Germinal center (tissue), 1 donor: ENCODE measurements at places on chromosomes 4 and X.

DNA sequence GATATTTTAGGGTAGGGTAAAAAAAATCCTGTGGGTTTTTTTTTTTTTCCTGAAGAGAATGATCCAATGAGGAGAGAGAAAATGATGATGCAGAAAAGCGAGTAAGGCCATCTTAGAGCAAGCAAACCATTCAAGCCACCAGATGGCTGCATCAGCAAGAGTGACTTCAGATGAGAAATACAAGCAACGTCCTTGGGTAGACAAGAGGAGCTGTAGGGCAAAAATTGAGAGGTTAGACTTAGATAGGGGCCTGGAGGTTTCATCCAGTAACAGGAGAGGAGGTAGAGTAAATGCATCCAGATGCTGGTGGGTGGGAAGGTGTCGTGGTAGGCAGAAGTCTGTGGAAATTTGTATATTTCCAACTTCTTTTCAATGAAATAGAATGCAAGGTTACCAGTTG lies 14.6 kb downstream of the FTHL17 start:
- no peak for DNase-seq

- DNase-seq: no peak
These were observed 191.1 kb downstream of the NAA11 start for GRCh38 chr4:79134767-79135166.

GRCh38 chr4:118989098-118990080 lies 100.7 kb downstream of the SYNPO2 start:
- DNase-seq: no peak

GRCh38 chrX:53262918-53263394 lies 18.4 kb downstream of the IQSEC2 start:
- DNase-seq: no peak
